A549 treated with AZD2906 at 1 μM for 4 hours (cell line): ENCODE measurements at places on chromosomes 6 and 20. TPM values are rescaled to one million over a fixed set of nuclear protein-coding genes. Genes with fewer than 3 reads are reported as not detected.

The BANF2 gene
- total RNA-seq: not detected in 5 replicates

The MEP1A gene
- not detected in 5 replicates for total RNA-seq

The SEC63 gene
- 19.0 to 21.7 TPM (median 19.9 TPM) in 5 replicates for total RNA-seq

The MRAP2 gene
- 1.2 to 1.8 TPM (median 1.6 TPM) in 5 replicates for total RNA-seq

The GTSF1L gene
- total RNA-seq: not detected in 5 replicates

The ASCC3 gene
- 14.9 to 18.5 TPM (median 15.5 TPM) in 5 replicates for total RNA-seq

The MAP3K5 gene
- 2.0 to 2.2 TPM (median 2.0 TPM) in 5 replicates for total RNA-seq

The WFDC2 gene
- total RNA-seq: 0.15 to 0.32 TPM in 2 of 5 replicates, not detected in the others

The PXDC1 gene
- total RNA-seq: 16.8 to 22.2 TPM (median 19.5 TPM) in 5 replicates

The RAET1L gene
- 0.34 to 0.50 TPM (median 0.39 TPM) in 5 replicates for total RNA-seq

The RNF144B gene
- total RNA-seq: 0.11 to 0.58 TPM (median 0.41 TPM) in 5 replicates

The DNAAF9 gene
- total RNA-seq: 5.7 to 7.1 TPM (median 6.6 TPM) in 5 replicates

The GNL1 gene
- 26.8 to 32.9 TPM (median 30.8 TPM) in 5 replicates for total RNA-seq

The RIPOR2 gene
- 0.58 to 0.81 TPM (median 0.78 TPM) in 5 replicates for total RNA-seq

The MMP24 gene
- total RNA-seq: 26.7 to 31.9 TPM (median 30.4 TPM) in 5 replicates

The ARFGEF3 gene
- 0.45 to 0.59 TPM (median 0.53 TPM) in 5 replicates for total RNA-seq

The SNAI1 gene
- total RNA-seq: 8.2 to 12.9 TPM (median 11.8 TPM) in 5 replicates

The SLPI gene
- 10.1 to 16.1 TPM (median 11.6 TPM) in 5 replicates for total RNA-seq

The CPNE1 gene
- 180 to 219 TPM (median 217 TPM) in 5 replicates for total RNA-seq

The MOG gene
- total RNA-seq: not detected in 5 replicates

The GCNT2 gene
- total RNA-seq: 3.7 to 6.7 TPM (median 4.1 TPM) in 5 replicates

The C6orf163 gene
- 0.10 to 0.41 TPM (median 0.20 TPM) in 5 replicates for total RNA-seq

The LIME1 gene
- total RNA-seq: 3.7 to 10.8 TPM (median 9.0 TPM) in 5 replicates

The CUTA gene
- 173 to 227 TPM (median 203 TPM) in 5 replicates for total RNA-seq

The TCF21 gene
- total RNA-seq: 0.02 to 0.08 TPM (median 0.05 TPM) in 5 replicates

The ZBP1 gene
- total RNA-seq: 0.02 to 0.03 TPM in 2 of 5 replicates, not detected in the others

The PPP1R16B gene
- 0.08 to 0.17 TPM (median 0.15 TPM) in 5 replicates for total RNA-seq
